ENCODE measurements at places on chromosomes 12 and 14.

DNA sequence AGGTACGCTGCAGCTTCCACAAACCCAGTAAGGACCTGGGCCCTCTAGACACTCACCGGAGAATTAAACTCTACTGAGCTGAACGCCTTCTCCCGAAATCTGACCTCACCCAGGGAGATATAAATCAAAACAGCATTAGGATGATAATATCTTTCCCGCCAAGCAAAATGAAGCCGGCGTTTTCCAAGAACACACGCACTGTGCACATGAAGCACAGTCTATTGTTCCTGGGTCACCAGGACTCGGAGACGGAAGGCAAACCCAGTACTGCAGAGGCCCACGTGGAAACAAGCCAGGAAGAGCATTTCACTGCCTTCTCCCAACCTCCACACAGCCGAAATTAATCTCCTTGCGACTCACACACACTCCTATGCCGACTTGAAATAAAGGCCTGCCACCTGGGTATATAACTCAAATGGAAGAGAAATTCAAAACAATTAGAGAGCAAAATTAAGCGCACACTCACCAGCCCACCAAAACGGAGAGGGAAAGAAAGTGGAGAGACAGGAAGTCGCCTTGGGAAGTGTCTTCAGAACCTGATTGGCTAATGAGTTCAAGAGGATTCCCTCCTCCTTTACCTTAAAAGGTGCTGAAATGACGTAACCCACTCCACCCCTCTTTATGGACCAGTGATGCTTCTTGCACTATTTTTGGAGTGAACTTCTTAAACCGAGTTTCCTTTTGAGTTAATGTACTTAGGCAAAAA, at the start of gene CCNB1IP1:
CCNB1IP1 (minus strand) TSS at position 492 of the 706 bp plus-strand sequence. CDS start 16,756 bp downstream, outside the sequence.
- peak; percentile 89 for DNase-seq

GRCh38 chr12:50985322-50985721, 33.0 kb downstream of the HIGD1C start:
- no peak for DNase-seq

DNA sequence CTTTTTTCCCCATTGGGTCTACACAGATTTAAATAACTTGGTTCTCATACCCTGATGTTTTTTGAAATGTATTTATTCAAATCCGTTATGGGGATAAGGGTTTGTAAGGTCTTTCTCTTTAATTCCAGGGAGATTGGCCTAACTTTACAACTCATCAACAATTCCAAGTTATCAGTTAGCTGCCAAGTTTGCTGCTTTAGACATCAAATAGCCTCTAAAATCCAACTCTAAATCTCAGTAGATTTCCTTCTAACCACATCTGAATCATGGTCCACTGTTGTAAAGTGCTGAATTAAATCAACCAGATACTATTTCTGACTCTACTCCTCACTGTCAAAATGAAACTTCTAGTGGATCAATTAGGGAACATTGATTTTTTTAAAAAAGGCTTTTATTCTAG, 364.1 kb upstream of the E2F7 start:
- DNase-seq: no peak

- DNase-seq: no peak
Measured at GRCh38 chr12:53096089-53096741, 1.3 kb upstream of the IGFBP6 start.

DNA sequence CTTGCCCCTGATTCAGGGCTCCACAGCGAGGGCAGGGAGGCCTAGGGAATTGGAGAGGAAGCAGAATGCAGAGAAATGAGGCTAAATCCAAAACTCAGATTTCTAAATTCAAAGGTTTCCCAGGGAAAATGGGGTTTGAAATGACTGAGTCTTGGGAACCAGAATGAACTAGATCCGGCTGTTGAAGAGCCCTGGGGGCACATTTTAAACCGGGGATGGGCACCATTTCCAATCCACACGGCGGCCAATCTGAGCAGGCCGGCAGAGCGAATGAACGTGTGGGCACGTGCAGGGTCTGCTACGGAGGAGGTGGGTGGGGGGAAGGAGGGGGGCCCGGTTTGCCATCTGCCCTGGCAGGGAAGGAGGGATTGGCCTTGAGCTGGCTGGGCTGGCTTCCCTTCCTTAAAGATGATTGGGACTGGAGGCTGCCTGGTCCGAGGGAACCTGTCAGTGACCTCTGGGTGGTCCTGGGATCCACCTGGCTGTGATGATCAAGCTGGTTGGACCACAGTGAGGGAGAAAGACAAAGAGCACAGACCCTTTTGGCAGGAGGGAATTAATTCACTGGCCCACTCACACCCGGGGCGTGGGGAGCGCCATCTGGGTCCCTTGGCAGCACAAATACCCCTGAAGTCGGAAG, 161.0 kb downstream of the RBM19 start:
- DNase-seq: no peak

DNA sequence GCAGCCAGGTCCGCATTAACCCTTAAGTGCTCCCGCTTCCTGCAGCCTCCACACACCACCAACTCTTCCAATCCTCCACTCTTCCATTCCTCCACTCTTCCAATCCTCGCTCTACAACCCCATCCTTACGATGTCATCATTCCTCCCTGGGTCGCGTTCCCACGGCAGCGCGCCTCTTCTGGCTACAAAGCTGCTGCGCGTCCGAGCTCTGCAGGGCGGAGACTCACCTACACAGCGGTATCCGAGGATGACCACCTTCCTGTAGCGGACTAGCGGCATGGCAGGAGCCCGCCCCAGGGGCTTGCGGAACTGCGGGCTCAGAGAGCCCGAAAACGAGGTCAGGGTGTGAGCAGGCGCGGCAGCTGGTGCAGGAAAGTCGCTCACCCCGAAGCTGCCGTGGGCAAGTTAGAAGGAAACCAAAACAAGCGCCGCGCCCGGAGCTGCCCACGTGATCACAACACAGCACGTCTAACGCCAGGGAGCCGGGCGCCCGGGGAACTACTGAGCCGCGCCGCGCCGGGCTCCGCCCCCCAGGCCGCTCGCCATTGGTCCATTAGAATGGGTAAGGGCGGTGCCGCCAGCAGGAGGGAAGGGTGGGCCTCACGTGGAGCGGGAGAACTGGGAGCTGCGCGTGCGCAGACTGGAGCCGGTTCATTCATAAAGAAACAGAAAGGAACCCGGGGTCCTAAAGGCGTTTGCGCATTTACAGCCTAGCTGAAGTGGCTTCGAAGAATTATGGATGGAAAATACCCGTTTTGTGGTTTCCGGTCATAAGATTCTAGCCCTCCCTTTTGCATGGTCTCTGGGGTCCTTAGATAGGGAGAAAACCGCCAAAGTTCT, at the start of gene RHEBL1:
RHEBL1 (minus strand) TSS at position 473 of the 840 bp plus-strand sequence; CDS start at position 279, 194 bp downstream.
- peak; percentile 96 for DNase-seq

DNA sequence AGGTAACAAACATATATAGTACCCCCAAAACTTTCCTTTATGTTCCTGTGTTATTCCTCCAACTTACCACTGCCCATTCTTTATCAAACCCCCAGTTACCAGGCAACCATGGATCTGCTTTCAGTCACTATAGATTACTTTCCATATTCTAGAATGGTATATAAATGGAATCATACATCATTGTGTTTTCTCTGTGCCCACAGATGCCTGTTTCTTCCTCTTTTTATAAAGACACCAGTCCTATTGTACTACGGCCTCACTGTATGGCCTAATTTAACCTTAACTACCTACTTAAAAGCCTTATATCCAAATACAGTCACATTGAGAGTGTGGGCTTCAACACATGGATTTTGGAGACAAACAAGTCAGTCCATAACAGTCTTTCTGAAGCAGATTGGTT, 2.6 kb downstream of the TAS2R14 start:
- DNase-seq: no peak

GRCh38 chr14:53943751-53944083, 12.9 kb downstream of the BMP4 start:
- no peak for DNase-seq

GRCh38 chr14:104149617-104150135, 11.3 kb downstream of the KIF26A start:
- no peak for DNase-seq

DNA sequence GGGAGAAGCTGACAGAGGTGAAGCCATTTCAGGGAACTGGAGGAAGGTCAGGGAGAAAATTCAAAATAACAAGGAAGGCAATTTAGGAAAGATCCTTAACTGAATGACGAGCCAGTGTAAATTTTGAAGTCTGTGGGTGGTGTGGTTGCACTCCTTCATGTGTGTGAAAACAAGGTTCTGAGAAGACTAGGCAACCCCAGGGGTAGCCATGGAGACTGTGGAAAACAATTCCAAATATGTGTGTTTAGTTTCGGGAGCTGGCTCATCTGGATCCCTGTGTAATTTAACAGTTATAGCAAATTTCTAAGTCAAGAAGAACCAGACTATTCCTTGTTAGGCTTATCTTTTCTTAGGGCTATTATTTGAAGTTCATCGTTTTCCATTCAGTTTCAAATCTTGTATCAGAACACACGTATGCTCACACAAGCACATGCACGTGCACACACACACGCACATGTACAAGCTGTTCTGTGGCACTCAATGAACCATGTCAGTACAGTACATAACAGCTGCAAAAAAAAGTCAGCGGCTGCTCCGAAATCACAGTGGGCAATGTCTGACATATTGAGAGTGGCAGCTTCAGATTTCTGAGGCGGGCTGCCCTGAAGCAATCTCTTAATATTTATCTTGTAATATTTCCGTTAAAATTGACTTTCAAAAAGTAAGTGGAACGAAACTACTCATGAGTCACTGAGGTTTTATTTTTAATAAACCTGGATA, 411.2 kb downstream of the AEBP2 start:
- peak; percentile 24 for DNase-seq

DNA sequence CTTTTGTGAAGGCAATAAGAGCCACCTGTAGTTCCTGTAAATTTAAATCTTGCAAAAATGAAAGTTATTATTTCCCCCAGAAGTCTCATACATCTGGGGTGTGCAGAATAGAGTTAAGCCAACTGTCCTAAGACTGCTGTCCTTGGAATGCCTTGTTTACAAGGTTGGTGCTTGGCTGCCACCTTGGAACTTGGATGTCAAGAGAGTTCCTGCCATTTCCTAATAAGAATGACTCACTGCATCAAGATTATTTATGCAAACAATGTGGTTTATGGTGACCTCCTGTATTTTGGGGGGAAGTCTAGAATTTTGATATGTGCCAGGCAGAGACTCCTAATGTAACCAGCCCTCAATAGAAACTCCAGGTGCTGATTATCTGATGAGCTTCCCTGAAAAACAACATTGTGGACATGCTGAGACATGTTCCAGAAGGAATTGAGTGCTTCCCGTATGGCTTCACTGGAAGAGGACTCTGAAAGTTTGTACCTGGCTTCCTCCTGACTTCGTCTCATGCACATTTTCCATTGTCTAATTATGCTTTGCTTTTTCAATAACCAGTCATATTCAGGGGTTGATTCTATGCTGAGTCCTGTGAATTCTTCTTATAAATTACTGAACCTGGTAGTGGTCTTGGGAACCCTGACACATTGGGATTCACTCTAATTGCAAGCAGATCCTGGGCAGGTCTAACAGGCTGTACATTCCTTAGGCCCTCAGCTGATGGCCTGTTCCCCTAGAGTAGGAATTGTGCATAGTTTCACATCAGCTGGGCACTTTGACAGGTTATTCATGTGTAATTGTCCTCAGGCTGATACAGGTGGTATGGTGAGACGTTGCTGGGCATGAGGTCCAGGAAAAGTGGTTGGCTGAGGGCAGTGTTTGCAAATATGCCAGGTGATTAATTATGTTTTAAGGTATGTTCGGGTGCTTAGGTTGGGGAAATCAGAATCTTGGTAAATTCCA, 1370.7 kb upstream of the TMEM132C start:
- no peak for DNase-seq

DNA sequence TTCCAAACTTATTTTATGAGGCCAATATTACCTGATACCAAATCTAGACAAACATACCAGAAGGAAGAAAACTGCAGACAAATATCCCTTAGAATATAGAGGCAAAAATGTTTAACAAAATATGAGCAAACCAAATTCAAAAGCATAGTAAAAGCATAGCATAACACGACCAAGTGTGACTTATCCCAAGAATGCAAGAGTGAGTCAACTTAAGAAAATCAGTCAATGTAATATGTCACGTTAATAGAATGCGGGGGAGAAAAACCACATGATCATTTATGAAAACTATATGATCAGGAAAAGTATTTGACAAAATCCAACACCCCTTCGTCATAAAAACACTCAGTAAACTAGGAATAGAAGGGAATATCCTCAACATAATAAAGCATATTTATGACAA, 217.3 kb downstream of the ADGRD1 start:
- DNase-seq: no peak

DNA sequence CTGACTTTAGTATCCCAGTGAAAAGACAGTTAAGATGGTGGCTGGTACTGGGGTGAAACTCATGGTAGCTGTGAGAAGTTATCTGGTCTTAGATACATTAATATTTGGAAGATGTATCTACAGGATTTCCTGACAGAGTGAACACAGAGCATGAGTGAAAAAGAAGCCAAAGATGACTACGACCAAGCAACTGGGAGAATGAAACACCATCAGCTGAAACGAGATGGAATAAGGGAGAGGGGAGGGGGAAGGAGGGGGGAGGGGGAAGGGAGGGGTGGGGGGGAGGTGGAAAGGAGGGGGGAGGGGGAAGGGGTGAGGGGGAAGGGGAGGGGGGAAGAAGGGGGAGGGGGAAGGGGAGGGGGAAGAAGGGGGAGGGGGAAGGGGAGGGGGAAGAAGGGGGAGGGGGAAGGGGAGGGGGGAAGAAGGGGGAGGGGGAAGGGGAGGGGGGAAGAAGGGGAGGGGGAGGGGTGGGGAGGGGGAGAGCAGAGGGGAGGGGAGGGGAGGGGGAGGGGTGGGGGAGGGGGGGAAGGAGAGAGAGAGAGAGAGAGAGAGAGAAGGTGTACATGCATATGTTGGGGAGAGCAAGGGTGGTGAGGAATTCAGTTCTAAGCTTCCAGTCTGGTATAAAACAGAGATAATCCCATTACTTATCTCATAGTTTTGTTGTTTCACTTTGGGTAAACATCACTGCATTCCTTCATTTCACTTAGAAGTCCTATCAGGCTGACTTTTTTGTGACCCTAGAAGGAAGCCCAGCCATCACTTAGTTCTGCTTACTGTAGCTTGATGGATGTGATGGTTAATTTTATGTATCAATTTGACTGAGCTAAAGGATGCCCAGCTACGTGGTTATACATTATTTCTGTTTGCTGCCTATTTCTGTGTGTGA, 73.9 kb downstream of the SPPL3 start:
- DNase-seq: no peak

- no peak for DNase-seq
Measured at GRCh38 chr12:47833591-47834012, 13.9 kb upstream of the HDAC7 start.

- DNase-seq: no peak
Measured at GRCh38 chr14:71554959-71555612, 377.1 kb upstream of the RGS6 start.

Measured in T47D (cell line).